ENCODE measurements at places on chromosomes 7 and 10.

- DNase-seq = no peak
These were observed 15.6 kb downstream of the NUDT1 start for GRCh38 chr7:2257651-2258050.

- no peak for DNase-seq
These were observed 294.4 kb upstream of the MKI67 start for GRCh38 chr10:128420623-128421022.

DNA sequence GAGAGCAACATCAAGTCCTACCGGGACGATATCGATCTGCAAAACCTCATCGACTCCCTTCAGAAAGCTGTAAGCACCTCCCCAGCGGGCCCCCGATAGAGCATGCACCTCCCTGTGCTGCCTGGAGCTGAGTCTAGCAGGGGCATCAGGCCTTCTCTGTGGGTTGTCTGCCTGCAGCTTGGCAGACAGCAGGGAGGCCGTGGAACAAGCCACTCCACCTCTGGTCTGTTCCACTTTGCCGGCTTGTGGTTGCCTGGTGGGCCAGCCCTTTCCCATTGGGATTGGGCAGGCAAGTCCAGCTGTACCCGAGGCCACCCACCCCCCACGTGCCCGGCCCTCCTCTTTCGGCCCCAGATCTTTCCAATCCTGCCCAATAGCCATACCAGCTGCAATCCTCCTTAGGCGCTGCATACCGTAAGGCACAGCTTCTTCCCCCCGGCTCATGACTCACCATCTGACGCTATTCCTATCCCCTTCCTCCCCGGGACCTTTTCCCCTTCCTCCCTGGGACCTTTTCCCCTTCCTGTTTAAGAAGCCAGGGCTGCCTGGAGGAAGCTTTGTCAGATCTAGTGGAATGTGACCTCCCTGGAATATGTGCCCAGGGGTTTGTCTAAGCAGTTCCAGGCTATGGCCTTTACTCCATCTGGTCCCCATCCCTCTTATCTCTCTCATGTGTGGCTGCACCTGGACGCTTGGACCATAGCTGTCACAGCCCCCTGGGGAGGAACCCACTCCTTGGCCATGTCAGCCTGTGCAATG is 28.1 kb upstream of the SH2D4B start:
- no peak for DNase-seq

DNA sequence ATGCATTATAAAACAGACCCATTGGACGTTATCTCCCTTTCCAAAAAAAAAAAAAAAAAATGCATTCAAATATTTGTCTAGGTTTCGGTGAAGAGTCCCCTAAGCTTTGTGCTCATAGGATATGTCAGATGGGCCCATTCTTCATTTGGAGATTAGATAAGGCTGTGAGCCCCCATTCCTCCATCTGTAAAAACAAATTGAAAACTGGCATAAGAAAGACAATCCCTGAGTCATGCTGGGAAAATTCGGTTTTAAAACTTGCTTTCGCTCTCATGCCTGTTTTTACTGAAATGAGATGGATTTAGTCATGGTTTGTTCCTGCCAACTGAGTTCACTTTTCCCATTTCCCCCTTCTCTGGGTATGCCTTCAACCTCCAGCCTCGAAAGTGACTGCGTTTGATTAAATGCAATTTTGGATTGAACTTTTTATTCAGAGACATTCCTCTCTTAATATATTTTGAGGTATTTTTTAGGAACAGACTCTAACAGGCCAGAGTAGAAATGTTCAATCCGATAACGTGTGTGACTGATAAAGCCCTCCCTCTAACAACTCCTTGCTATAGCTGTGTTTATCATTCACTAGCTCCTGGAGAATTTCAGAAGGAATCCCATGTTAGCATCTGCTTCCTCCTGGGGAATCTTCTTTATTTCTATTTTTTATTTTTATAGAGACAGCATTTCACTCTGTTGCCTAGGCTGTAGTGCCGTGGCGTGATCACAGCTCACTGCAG is 190.9 kb upstream of the LYZL2 start:
- DNase-seq = no peak

DNA sequence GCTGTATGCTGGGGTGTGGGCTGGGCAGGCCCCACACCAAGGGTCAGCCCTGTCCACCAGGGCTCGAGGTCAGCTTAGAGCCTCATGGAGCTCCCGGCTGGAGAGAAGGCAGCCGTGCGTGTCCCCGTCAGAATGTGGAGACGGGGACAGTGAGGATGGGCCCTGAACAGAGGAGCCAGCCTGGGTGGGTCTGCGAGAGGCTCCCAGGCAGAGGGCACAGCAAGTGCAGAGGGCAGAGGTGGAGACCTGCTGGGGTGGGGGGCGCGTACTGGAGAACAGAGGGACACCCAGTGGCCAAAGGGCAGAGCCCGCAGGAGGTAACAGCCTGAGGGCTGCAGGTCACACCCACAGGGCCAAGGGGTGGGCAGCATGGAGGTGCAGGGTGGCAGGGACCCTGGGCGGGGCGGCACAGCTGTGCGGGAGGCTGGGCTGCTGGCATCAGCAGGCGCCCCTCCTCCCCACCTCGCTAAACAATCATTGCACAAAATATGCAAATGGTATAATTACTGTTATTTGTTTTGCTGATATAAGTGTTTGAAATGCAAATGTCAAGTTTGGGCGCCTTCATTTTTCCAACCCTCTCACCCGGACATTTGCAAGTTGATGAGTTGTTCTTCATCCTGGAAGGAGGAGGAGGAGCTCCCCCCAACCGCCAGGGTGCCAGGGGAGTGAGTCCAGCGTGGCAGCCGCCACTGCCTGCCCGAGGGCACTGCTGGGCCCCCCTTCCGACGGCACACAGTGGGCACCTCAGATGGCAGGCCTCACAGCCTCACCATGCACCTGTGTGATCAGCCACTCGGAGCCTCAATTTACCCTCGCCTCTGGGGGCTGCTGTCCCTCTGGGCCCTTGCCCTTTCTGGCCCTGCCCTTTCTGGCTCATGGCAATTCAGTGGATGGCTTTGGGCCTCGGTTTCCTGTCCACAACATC is 35.0 kb downstream of the ELFN1 start:
- peak; percentile 4 for DNase-seq

- no peak for DNase-seq
These were observed 17.6 kb downstream of the INTS1 start for GRCh38 chr7:1486571-1486970.

DNA sequence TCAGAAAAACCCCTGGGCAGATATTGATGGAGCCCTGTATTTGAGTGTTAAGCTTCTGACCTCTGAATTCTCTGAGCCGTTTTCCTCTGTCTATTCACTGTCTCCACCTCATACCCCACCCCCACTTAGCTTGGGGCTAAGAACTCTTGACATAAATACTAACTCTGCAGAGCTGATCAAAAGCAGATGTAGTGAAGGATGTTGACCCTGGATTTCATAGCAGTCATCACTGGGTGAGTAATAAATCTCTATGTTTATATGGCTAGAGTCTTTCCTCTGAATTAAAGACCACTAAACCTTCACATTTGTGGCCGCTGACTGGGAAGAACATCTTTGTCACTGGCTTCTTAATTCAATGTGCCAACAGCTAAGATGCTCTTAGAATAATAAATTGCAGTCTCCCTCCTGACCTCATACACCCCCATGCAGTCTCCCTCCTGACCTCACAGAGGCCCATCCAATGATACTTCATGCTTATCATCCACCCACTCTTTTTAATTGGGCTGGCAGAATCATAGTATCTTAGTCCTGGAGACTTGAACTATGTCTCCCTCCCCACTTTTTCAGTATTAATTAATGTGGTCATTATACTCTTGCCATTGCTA is 78.0 kb upstream of the MACROH2A2 start:
- DNase-seq = peak; percentile 76

GRCh38 chr7:153934048-153934447 is 118.2 kb upstream of the DPP6 start:
- DNase-seq = no peak

GRCh38 chr7:50308532-50309385 is 4.2 kb downstream of the IKZF1 start:
- no peak for DNase-seq

GRCh38 chr10:68781613-68782574 is 45.4 kb upstream of the STOX1 start:
- DNase-seq = no peak

GRCh38 chr10:49752584-49752983 is 9.5 kb downstream of the OGDHL start:
- no peak for DNase-seq

- no peak for DNase-seq
These were observed 23.7 kb downstream of the KCNH2 start for GRCh38 chr7:150954201-150954985.

DNA sequence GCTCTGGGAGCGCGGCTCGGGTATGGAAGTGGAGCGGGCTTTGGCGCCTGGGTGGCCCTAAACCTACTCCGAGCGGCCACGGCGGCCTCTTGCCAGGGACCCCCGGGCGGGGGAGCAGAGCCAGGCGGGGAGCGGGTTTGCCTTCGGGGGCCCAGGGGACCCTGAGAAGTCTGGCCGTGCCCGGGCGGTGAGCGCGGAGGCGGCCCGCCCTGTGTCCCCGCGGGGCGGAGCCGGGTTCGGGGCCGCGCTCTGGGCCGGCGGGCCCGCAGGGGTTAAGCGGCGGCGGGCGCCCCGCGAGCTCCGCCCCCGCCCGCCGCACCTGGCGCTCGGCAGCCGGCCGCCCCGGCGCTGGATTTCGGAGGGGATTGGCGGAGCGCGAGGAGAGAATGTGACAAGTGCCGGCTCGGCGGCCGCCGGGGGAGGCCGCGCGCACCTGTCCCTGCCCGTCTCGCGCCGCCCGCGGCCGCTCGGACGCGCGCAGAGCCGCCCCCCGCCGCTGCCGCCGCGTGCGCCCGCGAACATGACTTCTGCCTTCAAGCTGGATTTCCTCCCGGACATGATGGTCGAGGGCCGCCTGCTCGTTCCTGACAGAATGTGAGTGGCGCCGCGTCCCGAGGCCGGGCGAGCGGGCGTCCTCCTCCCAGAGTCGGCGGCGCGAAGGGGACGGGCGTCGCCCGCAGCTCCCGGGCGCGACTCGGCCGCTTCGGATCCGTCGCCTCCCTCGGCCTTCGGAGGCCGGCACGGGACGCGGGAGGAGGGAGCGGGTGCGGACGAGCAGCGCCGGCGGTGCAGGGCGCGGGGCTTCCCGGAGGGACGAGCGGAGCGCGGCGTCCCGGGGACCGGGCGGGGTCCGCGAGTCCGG is at the start of gene CELF2:
CELF2 (plus strand) TSS at position 303 of the 862 bp plus-strand sequence; CDS start at position 521, 218 bp downstream.
- peak; percentile 62 for DNase-seq

GRCh38 chr7:44244282-44244681 is 43.5 kb downstream of the YKT6 start:
- peak; percentile 62 for DNase-seq

DNA sequence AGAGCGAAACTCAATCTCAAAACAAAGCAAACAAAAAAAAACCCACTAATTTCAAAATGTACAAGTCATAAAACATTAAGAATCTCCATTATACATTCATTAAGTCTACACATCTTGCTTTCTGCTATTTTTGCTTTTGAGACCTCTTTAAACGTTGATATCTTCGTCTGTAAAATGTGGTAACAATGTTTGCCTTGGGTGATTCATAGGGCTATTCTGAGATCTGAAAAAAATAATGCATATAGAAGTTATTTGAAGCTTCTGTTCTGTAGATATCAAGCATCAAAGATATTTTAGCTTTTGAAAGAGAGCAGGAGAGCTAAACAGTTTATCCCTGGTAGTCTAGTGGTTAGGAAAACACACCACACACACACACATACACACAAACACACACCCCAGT is 158.1 kb upstream of the PLXDC2 start:
- DNase-seq = no peak

DNA sequence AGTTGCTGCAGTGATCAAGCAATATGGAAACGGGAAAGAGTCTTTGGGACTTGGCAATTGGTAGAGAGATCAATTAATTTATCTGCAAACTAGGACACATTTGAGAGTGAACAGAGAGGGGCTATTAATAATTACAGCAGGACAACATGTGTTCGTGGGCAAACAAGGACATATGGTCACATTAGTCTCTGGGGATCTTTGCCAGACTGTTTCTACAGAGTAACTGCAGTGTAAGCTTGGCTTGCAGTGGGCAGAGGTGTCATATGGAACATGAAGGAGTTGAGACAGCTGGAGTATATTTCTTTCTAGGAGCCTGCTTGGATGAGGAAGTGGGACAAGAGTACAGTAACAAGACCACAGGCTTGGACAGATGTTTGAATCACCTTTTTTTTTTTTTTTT is 232.1 kb upstream of the LYZL1 start:
- DNase-seq = no peak

GRCh38 chr7:12210179-12211053 is 678 bp upstream of the TMEM106B start:
- DNase-seq = peak; percentile 63

All from WERI-Rb-1 (cell line).